ENCODE measurements at places on chromosomes 12 and 14.

DNA sequence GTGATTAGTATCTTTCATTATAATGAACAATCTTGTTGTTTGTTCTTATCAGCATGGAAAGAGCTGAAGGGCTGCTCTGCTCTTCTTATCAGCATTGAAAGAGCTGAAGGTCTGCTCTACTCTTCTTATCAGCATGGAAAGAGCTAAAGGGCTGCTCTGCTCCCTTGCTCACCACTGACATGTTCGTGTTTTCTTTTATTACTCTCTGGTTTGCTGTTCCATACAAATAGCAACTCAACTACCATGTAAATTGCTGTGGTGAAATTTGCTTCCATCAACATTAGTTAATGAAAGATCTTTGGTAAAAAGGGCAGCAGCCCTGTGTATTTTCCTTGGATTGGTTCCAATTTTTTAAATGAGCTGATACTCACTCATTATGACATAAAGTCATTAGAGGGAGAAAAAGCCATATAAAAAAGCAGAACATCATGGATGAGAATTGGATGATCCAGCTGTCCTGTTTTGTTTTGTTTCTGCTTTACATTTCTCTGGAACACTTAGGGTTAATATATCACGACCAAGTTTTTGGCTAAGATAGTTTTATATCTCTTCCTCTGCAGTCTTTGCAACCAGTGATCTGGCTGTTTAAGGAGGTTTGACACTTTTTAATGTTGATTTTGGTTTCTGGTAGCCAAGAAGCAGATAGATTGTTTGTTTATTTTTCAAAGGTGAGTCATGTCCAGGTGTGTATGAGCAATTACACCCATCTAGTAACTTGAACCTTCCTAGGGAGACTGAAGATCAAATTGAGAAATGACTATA is 356.6 kb downstream of the CEP128 start:
- no peak for DNase-seq

- peak; percentile 84 for DNase-seq
Observed at GRCh38 chr12:106223485-106224354, 24.1 kb downstream of the CKAP4 start.

GRCh38 chr14:100566119-100566518 is 21.1 kb downstream of the BEGAIN start:
- DNase-seq = no peak

GRCh38 chr14:85619851-85620250 is 89.9 kb downstream of the FLRT2 start:
- DNase-seq = no peak

DNA sequence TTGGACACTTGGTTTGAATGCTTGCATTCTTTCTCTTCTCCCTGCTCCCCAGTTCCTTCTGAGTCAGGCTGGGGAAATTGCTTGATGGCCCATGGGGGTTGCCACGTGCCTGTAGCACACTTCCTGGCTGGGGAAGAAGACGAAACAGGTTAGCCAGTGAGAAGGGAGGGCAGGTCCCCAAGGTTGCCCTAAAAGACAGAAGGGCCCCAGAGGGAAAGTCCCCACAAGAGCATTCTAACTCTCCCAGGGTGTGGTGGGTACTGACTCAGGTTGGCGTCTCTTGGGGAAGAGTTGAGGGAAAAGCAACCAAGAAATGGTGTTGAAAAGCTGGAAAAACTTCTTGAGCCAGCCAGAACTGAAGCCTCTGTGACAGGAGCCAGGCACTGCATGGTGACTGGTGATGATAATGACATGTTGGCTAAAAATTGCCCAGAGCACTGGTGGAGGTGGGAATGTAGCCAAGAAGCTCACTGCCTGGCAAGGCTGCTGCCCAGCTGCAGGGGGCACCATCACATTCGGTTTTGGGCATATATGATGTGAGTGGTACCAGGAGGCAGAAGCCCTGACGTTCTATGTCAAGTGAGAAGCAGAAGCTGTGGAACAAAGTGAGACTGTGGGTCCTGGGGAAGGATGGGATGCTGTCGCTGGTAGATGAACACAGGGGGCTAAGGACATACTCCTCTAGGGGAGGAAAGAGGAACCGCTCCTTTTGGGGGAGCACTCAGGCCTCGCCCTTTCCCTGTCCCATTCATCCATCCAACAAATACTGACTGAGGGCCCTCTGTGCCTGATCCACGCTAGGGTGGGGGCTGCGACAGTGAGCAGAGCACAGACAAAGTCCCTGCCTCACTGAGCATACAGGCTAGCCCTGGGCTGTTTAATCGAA is 8.1 kb upstream of the RABGGTA start:
- no peak for DNase-seq

DNA sequence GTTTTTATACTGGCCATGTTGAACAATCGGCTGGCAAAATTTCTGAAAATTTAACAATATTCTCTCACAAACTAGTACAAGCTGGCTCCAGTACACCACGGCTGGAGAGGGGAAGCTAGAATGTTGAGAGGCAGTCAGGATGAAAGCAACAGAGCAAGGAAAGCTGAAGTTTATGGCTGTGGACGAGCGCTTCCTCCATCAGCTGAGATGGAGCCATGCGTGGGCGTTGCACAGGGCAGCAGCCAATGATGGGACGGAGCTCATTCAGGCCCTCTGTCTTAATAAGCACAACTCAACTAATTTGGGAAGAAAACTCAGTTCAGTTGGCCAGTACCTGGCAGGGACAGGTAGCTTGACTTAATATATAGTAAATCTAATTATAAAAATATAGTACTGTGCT is 14.1 kb upstream of the DCP1B start:
- DNase-seq = no peak

DNA sequence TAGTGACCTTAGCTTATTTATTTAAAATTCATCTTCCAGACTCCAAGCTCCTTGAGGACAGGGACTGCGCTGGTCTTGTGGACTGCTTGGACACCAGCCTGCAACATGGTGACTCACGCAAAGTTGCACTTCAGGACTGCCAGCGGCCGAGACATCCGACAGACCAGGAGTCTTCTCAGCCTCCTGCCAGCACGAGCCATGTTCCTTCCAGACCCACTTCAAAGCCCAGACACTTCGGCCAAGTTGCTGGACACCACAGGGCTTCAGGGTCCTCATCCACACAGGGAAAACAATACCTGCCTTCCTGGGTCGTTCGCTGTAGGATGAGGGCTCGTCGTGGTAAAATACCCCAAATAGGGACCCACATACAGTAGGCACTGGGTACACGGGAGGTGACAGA is 88.7 kb downstream of the BCL11B start:
- DNase-seq = no peak

DNA sequence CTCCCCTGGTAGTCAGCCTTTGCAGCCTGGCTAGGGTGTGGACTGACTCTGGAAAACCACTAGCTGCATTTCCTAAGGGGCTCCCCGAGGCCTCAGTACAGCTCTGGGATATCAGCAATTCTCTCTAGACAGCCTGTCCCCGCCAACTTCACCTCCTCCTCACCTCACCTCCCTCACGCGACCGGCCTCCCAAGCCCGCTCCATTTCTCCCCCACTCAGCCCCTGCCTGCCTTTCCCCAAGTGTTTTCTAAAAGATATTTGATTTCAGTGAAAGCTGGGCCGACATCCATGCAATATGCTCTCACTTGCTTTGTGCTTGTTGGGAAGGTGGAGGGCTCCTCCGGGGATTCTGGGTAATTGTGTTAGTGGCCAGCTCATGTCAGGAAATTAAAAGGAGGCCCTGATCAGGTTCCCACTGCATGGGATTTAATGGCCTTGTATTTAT is 91.8 kb downstream of the ESRRB start:
- no peak for DNase-seq

GRCh38 chr14:31926652-31927347 is 150.3 kb upstream of the ARHGAP5 start:
- DNase-seq = no peak

- peak; percentile 99 for DNase-seq
Observed at GRCh38 chr12:121351820-121352681, at the start of gene ANAPC5. TSS of gene ANAPC5 (minus strand) at chr12:121352411. CDS start at chr12:121352340, 71 bp downstream.

DNA sequence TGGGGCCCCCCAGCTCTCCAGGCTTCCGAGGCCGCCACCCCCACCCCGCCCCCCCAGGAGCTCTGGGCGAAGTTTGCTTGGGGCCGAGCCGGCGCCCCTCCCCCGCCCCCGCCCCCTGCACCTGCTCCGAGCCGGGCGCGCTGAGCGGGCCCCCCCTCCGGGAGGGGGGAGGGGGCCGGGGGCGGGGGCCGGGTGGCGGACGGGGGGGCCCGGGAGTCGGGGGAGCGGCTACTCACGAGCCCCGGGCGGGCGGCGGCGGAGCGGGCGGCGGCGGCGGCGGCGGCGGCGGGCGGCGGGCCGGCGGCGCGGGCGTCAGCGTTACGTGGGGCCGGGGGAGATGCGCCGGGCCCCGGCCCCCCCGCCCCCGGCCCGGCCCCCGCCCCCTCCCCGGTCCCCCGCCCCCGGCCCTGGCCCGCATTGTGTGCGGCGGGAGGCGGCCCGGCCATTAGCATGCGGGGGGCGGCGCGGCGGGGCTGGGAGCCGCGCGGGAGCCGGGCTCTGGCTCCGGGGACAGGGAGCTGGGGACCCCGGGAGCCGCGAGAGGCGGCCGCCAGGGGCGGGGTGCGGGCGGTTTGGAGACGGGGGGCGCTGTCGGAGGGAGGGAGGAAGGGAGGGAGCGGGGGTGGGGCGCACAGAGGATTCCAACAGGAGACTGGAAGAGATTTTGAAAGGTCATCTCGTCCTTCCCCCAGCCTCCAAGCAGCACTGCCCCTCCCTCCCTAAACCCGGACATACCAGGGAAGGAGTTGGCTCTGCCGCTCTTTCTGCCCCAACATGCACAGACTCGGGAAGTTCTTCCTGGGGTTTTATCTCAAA is at the start of gene ZNF219:
Gene ZNF219, minus strand, starts transcription at position 580 of the 816 bp plus-strand sequence. CDS start 5,064 bp downstream, outside the sequence.
- peak; percentile 81 for DNase-seq

DNA sequence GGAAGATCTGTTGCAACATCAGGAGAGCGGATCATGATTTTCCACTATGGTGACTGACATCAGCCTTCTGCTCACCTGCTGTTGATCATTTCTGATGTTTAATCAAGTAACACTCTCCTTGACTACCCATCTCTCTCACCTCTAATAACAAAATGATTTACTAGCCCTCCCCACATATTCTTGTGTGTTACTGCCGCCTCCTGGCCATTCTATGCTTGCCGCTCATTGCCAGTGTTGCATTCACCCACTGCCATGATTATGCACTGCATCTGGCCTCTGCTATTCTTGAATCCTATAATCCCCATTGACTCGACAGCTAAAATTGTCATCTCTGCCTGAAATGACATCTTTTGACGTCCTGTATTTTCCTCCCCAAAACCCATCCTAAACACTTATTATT is 113.8 kb downstream of the RERGL start:
- DNase-seq = no peak

GRCh38 chr12:65195387-65196055 is 26.1 kb downstream of the LEMD3 start:
- DNase-seq = no peak

DNA sequence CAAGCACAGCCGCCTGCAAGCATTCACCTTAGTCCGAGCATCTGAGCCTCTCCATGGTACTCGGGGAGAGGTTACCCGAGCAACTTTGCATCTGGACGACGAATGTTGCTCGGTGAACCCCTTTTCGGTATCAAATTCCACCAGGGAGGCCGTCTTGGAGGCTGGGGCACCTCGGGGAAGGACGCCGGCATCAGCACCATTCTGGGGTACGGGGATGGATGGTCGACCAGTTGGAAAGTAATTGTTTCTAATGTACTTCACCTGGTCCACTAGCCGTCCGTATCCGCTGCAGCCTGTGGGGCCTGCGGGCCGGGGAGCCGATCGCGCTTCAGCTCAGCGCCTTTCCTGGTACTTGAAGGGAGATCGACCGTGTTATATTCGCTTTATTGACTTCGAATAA is 161.7 kb upstream of the RTL1 start:
- no peak for DNase-seq

DNA sequence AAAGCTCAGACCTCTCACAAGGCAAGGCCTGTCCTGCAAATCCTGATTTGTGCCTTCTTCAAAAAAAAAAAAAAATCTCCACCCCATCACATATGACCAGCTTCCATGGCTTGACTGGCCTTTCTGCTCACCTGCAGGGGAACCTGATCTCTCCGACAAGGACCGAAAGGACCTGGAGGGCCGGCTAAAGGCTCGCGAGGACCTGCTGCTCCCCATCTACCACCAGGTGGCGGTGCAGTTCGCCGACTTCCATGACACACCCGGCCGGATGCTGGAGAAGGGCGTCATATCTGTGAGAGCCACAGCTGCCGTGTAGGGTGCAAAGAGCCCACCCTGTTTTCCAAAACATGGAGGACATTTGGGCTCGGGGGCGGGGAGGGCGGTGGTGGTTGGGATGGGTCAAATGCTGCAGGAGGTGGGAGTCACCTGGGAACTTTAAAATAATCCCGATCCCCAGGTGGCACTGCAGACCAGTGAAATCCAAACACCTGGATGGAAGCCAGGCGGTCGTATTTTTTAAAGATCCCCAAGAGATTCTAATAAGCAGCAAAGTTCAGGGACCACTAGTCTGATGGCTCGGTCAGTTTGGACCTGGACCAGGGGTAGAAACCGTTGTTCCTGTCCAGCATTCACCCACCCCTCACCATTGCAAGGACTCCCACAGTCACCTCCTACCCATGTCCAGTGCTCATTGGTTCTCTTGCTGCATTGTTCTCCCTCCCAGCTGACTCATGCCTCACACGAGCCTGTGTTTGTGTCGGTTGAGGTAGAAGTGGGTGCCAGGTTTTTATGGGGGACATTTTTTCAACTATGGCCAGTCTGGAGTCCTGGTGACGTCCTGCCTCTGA is 44.8 kb downstream of the FOXN4 start:
- DNase-seq = peak; percentile 63

- no peak for DNase-seq
Observed at GRCh38 chr14:100788942-100789341, 37.0 kb upstream of the MEG3 start.

GRCh38 chr12:63841571-63841970 is 2.9 kb upstream of the SRGAP1 start:
- DNase-seq = no peak

- DNase-seq = no peak
Observed at GRCh38 chr12:83575326-83575725, 888.6 kb downstream of the TMTC2 start.

GRCh38 chr12:132311201-132311915 is 18.0 kb downstream of the GALNT9 start:
- DNase-seq = no peak

GRCh38 chr12:18242380-18243089 is 18.8 kb upstream of the PIK3C2G start:
- no peak for DNase-seq

DNA sequence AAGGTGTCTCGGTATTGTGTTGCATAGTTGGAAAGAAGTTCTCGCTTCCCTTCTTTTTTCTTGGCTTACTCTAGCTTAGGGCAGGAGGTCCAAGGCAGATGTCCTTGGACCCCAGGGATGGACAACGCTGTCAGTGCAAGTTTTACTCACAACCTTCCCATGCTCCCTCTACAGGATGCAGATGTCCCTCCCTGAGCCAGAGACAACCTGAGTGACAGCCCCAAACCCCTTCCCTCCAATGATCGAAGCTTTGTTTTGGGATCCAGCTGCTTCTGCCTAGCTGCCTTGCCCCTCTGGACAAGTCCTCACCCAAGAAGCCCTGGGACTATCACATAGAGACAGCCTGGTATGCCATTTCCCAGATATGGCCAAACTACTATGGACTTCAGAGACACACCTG is 112.0 kb upstream of the RAP1B start:
- no peak for DNase-seq

All from adipocyte (in vitro differentiated cells).